ENCODE measurements at places on chromosomes 4 and X. TPM values are rescaled to one million over a fixed set of nuclear protein-coding genes. Genes with fewer than 3 reads are reported as not detected.

Gene PPBP
- total RNA-seq: not detected

Gene GAGE12H
- total RNA-seq: not detected

Gene FRMPD3
- total RNA-seq: not detected

Gene SORCS2
- total RNA-seq: 0.15 TPM

Gene HMGN5
- 6.3 TPM for total RNA-seq

Gene CNGA1
- 0.94 TPM for total RNA-seq

Gene CDS1
- total RNA-seq: 0.17 TPM

Gene PRRG3
- total RNA-seq: not detected

Gene CXCL3
- total RNA-seq: not detected

Gene OTC
- not detected for total RNA-seq

Gene ARSJ
- total RNA-seq: 0.05 TPM

Gene GUCY1B1
- total RNA-seq: 0.72 TPM

Gene CCDC158
- not detected for total RNA-seq

Gene EXOC1L
- total RNA-seq: not detected

Gene UCP1
- not detected for total RNA-seq

Gene NUDT9
- total RNA-seq: 12.1 TPM

Gene TGIF2LX
- total RNA-seq: not detected

Gene C4orf50
- total RNA-seq: not detected

Gene UBE2K
- 69.5 TPM for total RNA-seq

Gene CCNA2
- total RNA-seq: 133 TPM

Gene MUC7
- not detected for total RNA-seq

Gene CHRDL1
- total RNA-seq: not detected

Measured in activated naive CD4-positive, alpha-beta T cell treated with anti-CD3 and anti-CD28 coated beads for 36 hours (primary cell).